SIG-M5 (cell line): ENCODE measurements at places on chromosomes 3 and 15.

GRCh38 chr3:20658491-20658890 is 472.5 kb upstream of the SGO1 start:
- DNase-seq = no peak

DNA sequence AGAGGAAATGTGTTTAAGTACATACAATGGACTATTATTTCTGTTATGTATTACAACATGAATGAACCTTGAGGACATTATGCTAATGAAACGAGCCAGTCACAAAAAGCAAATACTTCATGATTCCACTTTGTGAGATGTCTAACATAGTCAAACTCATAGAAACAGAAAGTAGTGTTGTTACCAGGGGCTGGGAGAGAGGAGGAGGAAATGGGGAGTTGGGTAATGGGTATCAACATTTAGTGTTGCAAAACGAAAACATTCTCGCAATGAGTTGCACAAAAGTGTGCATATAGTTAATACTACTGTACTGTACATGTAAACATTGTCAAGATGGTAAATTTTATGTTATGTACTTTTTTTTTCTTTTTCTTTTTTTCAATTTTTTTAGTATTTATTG is 194.3 kb downstream of the IL5RA start:
- no peak for DNase-seq

GRCh38 chr3:42721690-42722089 is 19.1 kb upstream of the HHATL start:
- no peak for DNase-seq

DNA sequence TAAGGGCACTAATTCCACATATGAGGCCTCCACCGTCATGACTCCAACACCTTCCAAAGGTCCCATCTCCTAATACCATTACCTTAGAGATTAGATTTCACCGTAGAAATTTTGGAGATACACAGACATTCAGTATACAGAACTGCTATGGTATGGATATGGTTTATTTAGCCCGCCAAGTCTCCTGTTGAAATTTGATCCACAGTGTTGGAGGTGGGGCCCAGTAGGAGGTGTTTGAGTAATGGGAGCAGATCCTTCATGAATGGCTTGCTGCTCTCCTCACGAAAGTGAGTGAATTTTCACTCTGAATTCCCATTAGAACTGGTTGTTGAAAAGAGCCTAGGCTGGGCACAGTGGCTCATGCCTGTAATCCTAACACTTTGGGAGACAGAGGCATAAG is 7.4 kb downstream of the MKRN3 start:
- no peak for DNase-seq

- DNase-seq = no peak
These were observed 384.7 kb downstream of the NTRK3 start for GRCh38 chr15:87871731-87872320.

DNA sequence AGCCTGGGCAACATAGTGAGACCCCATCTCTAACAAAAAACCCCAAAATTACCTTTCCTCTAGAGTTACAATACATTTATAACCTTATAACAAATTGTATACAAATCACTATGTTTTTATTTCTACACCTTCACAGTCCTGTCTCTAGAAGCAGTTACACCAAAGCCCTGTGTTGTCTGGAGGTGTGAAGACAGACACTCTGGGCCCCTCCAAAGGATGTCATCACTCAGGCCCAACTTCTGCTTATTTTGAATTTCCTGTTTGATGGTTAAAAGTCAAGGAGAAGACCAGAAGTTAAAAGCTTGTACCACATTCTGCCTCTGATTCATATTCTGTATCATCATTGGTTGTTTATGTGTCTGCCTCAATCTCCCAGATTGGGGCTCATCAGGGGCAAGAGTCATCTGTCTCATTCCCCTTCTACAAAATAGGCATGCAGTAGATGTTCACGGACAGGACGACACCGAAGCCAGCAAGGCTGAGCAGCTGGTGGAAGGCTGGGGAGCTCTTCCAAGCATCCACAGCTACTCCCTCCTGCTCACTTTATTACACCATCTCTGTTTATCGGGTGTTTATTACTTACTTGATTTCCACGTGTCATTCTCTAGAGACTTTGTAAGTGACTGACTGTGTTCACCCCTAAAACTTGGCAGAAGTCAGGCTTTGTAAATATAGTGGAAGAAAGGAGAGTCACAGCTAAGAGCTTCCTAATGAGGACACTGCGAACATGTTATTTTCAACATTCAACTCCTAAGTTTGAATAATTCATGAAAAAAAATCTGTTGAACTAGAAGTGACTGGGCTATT is 136.8 kb upstream of the ANKRD28 start:
- no peak for DNase-seq

DNA sequence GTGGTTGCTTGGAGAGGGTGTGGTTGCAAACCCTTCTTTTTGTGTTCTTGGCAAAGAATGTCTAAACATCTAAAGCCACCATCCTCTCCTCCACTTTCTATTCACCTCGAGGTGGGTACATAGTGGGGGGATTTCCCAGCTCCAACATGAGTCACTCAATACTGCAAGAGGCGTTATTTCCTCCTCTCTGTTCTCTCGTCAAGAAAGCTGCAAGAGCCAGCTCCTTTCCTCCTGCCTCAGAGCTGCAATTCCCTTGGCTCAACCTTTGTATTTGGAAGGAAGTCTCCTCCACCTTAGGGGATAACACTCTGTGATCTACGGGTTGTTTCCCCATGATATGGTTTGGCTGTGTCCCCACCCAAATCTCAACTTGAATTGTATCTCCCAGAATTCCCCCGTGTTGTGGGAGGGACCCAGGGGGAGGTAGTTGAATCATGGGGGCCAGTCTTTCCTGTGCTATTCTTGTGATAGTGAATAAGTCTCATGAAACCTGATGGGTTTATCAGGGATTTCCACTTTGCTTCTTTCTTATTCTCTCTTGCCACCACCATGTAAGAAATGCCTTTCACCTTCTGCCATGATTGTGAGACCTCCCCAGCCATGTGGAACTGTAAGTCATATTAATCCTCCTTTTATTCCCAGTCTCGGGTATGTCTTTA is 138.4 kb downstream of the PLCL2 start:
- DNase-seq = no peak

- DNase-seq = no peak
These were observed 60.0 kb upstream of the FLNB start for GRCh38 chr3:57948080-57948671.

DNA sequence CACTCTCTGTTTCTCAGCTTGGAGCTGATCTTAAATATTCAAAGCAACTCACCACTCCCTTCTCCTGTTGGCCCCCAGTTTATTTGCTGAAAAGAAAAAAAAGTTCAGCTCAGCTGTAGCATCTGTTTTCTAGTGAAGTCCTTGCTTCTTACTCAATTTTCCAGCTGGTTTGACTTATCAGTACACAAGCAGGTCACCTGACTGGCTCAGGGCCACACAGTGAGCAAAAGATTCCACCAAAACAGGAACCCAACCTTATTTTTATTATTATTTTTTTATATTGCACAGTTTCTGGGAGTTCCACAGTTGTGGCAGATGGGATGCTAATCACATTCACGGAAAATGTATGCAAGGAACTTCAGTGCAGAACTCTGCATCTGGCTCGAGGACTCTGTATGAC is 390.7 kb upstream of the RGMA start:
- no peak for DNase-seq

DNA sequence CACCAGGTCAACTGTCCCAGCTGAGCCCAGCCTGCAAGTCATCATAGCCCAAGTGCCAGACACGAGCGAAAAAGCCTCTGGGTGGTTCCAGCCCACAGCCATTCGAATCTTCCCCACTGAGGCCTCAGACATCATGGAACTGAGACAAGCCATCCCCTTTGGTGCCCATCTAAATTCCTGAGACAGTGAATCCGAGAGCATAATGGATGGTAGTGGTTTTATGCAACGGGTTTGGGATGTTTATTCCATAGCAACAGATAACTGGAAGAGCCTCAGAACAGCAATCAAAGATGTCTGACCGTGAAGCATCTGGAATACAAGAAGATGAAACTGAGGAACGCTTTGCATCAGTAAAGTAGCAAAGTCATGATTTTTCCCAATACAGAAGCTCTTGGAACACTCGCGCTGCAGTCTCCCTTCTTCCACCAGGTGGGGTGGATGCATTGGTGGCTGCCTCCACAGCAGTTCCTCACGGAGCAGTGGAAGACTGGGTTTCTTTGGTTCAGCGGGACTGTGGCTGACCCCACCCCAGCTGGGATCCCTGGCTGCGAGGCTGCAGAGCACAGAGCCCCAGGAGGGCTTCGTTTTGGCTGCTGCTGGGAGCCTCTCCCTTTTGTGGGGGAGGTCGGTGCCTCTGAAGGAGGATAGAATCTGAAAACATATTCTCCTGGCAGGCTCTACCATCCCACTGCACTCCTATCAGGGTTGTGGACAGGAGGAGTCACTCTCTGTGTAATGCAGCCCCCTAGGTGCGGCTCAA is 26.4 kb upstream of the PDE8A start:
- DNase-seq = no peak

DNA sequence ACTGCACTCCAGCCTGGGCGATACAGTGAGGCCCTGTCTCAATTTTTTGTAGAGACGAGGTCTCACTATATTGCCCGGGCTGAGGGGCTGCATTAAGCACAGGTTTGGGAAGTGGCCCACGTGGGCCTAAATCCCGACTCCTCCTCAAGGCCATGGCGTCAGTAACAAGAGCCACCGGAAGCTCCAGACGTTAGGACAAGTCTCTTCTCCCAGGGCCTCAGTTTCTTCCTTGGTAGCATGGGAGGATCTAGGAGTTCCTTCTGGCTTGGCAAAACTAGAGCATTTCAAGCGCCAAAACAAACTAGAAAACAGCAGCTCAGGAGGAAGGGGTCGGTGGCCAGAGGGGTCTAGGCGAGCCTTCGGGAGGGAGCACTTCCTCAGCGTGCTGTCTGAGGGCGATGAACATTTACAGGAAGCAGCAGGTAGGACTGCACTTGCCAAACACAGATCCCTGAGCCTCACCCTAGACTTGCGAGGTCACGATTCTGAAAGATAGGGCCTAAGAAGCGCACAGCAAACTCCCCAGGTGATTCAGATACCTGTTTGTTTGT is 536 bp downstream of the SNAPC5 start:
- no peak for DNase-seq

DNA sequence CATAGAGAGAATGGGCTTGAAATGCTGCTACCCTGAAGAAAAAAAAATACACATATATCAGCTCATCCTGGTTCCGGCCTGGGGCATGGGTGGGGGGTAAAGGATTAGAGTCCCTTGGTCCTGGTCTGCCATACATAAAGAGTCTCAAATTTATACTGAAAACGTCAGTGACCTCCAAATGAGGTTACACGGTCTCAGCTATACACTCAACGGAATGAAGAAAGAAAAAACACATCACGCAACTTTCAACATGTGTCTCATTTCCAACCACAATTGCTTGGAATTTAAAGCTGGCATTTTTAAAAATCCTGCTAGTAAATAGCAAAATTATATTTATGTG is 612.8 kb downstream of the MCTP2 start:
- no peak for DNase-seq

- no peak for DNase-seq
These were observed 99.1 kb downstream of the ADCY5 start for GRCh38 chr3:123349566-123350435.

DNA sequence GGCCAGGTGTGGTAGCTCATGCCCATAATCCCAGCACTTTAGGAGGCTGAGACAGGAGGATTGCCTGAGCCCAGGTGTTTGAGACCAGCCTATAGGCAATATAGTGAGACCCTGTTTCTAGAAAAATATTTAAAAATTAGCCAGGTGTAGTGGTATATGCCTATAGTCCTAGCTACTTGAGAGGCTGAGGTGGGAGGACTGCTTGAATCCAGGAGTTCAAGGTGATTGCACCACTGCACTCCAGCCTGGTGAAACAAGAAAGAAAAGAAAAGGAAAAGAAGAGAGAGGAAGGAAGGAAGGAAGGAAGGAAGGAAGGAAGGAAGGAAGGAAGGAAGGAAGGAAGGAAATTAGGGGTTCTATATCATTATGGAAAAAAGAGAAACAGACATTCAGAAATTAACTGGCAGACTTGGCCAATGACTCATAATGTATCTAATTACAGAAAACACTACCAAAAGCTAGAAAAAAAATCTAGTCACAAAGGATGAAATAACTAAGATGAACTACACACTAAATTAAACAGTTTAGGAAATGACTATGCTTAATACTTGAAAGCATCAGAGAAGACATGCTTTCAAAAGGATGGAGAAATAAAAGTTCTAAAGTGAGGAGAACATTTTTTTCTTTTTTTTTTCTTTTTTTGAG is 45.4 kb upstream of the TERB2 start:
- no peak for DNase-seq

- DNase-seq = no peak
These were observed 11.8 kb upstream of the KCNAB1 start for GRCh38 chr3:156108616-156109015.
